HTR-8/SVneo (cell line): ENCODE measurements at places on chromosomes 16 and 17.

GRCh38 chr17:43857957-43858600, 11.1 kb downstream of the CD300LG start:
- DNase-seq, result no peak

DNA sequence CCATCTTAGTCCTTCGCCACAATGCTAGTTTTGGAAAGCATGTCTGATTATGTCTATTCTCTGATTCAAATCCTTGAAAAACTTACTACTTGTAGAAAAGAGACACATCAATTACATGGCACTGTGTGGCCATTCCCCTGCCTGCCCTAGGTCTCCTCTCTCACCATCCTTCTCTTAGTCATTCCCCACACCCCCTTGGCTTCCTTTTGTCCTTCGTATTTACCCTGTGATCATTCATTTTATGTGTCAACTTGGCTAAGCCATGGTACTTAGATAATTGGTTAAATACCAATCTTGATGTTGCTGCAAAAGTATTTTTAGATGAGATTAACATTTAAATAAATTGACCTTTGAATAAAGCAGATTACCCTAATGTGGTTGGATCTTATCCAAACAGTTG, 122.9 kb upstream of the CDH11 start:
- DNase-seq, result no peak

DNA sequence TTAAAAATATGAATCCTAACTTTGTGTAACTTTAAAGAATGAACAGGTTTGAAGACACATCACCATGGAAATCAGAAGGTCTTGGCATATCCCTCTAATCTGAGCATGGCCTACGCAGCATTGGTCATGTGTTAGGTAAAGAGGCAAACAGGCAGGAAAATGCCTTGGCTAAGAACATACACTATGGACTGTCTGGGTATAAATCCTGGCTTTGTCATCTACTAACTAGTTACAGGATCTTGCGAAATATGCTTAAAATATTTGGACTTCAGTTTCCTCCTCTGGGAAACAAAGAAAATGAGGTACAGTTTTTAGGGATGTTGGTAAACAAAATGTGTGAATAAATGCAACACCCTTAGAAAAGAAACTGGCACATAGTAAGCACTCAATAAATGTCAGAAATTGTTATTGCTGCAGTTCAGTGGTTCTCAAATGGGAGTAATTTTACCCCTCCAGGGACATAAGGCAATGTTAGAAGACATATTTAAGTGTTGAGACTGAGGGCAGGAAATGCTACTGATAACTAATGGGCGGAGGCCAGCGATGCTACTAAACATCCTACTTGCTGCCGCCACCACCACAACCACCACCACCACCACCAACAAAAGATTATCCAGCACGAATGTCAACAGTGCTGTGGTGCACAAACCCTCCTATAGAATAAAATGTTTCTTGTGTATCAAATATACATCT, 770.8 kb upstream of the SOX9 start:
- DNase-seq, result no peak

DNA sequence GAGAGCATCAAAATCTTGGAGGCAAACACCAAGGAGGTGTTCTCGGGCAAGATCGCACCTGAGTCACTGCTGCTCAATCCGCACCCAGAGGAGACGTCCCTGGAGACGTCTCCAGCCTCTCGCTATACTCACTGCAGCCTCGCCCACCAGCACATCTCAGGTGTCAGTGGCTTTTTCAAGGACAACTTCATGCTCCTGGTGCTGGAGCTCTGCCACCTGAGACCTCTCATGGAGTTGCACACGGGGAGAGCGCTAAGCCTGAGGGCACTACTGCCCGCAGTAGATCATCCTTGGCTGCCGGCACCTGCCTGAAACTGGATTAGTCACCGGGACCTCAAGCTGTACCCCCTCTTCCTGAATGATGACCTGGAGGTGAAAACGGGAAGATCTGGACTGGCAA, 2.6 kb upstream of the MBTPS1 start:
- no peak for DNase-seq

DNA sequence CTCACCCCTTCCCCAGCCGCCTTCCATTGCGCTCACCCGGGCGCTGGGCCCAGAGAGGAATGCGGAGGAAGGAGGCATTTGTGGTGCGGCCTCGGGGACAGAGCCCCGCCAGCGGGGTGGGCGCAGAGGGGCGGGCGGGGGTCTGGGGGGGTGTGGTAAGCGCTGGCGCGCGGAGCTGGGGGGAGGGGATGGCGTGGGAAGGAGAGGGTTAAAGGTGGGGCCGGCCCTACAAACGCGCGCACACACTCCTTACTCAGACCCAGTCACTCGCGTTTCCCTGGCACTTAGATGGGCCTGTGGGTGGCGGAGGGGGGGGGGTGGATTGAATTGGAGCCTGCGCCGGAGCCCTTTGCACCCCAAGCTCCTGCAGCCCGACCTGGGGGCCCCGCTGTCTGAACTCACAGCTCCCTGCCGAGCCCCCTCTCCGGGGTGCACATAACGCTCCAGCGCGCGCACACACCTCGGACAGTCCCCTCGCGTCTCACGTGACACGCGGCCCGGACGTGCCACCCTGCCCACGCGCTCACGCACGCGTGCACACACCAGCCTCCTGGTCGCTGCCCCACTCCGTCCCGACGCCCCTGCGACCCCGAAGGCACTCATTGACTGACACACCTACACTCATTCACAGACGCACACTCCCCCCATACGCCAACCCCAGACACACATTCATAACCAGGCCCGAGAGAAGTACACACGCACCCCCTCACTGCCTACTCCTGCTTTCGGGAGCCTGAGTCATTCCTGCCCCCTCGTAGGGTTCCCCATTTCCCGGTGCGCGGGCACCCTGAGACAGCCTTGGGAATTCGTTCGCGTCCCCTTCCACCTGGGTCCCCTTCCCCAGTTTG, 844 bp downstream of the TBKBP1 start:
- DNase-seq, result peak; percentile 74

DNA sequence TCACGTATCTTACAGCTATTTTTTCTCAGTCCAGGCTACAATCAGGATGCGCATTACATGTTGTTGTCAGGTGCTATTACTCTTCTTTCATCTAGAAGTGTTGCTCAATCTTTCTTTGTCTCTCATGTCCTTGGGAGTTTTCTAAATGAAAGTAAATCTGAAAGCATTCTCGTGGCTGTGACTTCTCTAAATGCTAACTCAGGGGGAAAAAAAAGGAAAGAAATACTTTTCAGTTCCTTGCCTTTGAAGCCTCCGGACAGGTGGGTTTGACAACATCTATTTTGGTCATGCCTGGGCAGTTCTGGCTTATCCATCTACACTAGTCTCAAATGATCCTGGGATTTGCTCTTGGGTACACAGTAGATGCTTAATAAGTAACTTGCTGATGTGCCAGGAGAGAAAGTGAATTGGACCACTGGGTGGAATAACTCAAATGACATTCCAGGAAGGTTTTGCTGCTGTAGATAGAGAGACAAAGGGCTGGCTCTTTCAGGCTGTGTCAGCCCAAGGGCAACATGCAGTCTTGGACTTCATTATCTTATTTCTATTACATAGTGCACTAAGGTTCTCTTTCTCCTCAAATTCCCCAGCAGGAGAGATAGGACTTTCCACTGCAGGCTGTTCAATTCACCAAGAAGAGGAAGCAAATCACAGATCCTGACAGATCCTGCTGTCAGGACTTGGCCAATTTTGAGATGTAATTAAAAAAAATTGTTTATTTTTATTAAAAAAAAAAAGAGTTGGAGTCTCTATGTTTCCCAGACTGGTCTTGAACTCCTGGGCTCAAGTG, 63.6 kb upstream of the NFAT5 start:
- no peak for DNase-seq

GRCh38 chr16:46972429-46973206, 856 bp downstream of the DNAJA2 start:
- DNase-seq, result peak; percentile 43

- DNase-seq, result no peak
Observed at GRCh38 chr17:68320311-68320865, 29.1 kb downstream of the ARSG start.

DNA sequence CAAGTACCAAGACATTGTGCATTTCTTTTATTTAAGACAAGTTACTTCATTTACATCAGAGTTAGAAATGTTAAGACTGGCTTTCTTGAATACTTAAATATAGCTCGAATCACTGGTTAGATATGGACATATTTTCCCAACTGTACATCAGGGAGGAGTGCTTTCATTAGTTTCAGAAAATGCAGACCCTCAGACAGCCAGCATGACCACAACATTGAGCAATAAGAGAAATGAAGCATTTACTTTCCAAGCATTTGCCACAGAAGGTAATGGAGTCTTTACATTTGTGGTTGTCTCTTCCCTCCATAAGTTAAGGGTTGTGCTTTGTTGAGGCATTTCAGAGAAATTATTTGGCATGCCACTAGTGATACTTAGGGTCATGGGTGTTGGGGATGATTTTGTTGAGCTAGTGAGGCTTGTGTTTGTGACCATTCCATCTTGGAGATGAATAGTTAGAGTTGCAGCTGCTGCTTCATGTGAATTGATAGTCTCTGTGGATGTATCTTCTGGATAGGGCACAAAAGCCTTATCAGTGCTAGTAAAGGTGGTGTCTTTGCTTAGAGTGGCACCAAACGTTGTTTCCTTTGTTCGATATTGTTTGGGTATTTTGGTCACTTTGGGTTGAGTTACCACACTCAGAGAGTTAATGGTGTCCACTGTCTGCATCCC, 2.1 kb downstream of the OMG start:
- no peak for DNase-seq

DNA sequence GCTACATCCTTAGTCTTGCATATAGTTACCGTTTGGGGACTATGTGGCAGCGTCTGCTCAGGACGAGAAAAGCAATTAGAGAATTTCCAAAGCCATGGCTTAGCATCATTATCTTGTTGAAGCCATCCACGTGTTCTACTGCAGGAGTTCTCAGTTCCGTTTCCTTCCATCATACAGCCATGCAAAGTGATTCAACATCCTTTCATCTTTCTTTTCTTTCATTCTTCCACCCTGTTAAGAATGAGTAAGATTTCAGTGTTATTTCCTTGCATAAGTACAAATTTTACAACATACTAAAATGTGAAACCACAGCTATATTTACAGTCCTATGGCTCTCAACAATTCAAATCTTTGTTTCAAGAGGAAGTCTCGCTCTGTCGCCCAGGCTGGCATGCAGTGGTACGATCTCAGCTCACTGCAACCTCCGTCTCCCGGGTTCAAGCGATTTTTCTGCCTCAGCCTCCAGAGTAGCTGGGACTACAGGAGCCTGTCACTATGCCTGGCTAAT, 3.8 kb downstream of the MARF1 start:
- DNase-seq, result no peak

GRCh38 chr17:45820052-45820780, 24.5 kb upstream of the SPPL2C start:
- no peak for DNase-seq

DNA sequence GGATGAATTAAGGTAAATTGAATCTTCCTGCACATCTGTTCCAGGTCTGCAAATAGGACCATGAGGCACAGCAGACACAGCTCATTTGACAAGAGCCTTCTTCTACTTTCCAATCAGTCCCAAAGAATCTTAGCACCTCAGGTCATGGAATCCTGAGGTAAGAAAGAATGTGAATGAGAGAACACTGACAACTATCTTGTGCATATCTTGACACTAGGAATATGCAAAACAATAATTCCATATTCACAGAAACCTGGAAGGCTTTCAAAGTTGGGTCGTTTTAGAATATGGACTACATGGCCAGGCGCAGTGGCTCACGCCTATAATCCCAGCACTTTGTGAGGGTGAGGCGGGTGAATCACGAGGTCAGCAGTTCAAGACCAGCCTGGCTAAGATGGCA, 1009.4 kb upstream of the GOT2 start:
- DNase-seq, result no peak

DNA sequence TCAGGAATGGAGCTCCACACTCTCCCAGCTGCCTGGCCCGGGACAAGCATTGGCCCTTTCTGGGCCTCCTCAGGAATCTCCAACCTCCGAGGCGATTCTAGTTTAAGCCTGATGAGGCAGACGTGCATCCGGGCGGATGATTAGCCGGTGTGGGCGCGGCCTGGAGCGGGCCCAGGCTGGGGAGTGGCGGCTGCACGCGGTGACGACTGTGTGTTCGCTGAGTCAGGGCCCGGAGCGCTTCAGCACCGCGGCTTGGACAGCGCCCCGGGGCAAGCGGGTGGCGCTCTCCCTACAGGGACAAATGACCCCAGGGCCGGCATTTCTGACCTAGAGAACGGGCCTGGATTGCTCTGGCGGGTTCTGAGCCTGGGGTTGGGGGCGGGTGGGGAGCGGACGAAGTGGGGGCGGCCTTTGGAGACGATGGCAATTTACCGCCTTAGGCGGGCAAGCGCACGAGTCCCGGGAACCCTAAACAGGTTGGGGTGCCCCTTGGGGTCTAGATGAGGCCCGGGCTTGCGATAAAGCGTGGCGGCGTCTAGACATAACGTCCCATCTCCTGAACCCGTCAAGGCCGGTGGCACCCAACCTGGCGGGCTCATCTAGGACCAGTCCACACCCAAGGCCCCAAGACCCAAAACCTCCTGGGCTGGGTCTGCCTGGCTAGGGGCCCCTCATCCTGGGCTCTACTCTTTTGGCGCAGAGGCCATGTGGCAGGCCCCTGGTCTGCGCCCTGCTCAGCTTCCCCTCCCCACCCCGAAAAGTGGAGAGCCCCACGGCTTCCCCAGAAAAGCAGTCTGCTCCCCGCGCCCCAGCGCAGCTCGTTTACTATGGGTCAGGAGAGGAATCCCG, 22.3 kb upstream of the ZNHIT3 start:
- peak; percentile 85 for DNase-seq

DNA sequence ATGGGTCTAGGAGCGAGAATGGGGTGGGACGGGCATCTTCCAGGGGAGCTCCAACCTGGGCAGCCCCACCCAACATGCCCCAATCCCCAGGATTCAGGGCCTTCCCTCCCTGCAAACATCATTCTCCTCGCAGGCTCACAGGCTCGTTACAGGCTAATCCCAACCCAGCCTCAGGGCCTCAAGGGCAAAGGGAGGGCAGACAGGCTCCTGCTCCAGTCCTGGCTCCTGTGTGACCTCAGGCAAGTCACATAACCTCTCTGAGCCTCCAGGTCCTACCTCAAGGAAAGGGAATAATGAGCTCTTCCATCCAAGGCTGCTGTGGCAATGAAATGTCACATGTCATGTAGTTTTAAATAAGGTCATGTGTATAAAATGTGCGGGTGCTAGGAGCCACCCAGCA, 186.5 kb upstream of the TNRC6C start:
- no peak for DNase-seq

DNA sequence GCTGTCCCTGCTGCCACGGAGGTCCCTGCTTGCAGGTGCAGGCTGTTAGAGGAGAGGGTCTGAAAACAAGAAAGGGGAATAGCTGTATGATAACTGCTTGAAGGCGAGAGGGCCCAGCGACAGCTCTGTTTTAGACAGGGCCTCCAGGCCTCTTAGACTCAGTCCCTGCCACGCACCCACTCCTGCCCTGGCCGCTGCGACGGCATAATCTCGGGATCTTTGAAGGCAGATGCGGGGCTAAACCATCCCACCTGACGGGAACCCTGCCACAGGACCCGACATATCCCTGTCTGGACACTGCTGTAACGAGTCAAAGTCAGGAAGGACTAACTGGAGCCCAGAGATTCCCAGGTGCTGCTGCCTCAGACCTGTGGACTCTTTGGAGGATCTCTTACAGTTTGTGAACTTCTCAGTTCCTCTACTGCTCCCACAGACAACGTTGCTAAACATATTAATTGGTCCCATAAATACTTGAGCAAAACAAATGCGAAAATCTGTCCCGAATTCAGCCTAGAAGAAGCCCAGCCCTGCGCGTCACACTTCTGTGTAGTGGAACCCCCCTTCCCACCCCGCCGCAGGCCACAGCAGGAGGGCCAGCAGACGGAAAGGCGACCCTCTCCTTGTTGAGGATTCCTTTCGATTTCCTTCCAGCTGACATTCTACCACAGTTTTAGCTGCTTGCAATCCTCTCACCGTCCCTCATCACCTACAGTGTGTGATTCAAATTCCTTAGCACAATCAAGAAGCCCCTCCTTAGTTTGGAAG, 998 bp upstream of the TMEM11 start:
- DNase-seq, result peak; percentile 62

- DNase-seq, result peak; percentile 88
Observed at GRCh38 chr17:37570527-37571093, 38.6 kb downstream of the SYNRG start.
